ENCODE measurements at places on chromosomes 7 and 10.

DNA sequence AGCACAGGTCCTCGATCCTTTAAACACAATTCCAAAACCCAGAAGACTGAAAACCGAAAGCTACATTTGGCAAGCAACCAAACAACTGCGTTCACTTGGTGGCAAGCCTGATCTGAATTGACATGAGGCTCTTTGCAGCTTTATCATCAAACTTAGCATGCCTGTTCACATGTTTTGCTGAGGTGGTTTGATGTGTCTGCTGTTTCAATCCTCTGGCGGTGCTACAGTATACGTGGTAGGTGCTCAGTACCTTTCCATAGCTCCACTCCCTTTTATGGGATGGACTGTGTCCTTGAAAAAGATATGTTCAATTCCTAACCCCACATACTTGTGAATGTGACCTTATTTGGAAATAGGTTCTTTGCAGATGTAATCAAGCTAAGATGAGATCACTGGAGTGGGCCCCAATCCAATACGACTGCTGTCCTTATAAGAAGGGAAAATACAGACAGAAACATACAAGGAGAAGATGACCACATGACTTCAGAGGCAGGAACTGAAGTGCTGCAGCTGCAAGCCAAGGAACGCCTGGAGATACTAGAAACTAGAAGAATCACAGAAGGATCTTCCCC is 33.4 kb downstream of the CCDC6 start:
- no peak for DNase-seq

DNA sequence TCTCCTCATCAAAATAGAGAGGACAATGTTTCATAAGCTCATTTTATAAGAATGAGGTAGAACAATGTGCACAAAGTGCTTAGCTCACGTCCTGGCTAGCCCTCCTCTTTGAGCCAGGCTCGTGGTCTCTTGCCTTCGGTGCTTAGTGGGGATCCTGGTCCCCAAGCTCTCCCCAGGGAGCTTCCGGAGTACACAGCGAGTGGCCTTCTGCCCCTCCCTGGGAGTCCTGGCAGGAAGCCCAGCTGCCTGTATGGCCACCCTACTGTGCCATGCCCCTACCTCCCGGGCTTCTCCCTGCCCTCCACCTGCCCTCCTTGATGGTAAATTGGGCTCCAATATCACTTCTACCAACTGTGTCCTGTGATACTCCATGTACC is 868 bp downstream of the MYO1G start:
- DNase-seq = peak; percentile 61

DNA sequence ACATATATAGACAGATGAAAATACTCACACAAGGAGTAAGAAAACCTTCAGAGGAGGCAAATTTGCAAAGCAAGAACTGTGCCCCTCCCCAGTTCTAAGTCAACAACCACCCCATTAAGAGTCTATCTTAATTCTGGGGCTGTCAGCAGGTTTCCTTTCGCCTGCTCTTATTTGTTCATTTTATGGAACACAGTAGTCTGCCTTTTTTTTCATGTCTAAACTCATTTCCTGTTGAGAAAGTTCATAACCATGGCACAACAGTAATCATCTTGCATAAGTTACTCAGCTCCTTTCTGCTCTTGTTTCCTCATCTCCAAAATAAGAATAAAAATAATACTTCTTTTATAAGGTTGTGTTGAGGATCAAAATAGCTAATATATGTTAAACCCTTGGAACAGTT is 25.8 kb upstream of the AMPH start:
- no peak for DNase-seq

GRCh38 chr7:81110673-81111072 is 191.8 kb upstream of the SEMA3C start:
- no peak for DNase-seq

DNA sequence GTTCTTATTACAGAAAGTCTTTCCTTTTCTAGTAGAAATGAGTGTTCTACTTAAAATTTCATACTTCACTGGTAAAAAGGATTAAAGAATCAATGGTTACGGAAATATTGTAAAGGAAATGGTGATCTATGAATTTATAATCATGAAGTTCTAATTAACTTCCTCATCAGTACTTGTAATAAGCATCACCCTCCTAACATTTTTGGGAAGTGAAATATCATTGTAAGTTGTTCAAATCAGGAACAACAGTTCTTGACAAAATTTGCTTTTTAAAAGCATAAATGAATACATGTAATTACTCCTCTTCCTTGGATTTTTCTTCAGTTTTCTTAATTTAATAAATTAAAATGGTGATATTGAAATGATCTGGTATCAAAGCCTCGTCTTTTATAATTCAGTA is 5.6 kb upstream of the PCGF5 start:
- no peak for DNase-seq

DNA sequence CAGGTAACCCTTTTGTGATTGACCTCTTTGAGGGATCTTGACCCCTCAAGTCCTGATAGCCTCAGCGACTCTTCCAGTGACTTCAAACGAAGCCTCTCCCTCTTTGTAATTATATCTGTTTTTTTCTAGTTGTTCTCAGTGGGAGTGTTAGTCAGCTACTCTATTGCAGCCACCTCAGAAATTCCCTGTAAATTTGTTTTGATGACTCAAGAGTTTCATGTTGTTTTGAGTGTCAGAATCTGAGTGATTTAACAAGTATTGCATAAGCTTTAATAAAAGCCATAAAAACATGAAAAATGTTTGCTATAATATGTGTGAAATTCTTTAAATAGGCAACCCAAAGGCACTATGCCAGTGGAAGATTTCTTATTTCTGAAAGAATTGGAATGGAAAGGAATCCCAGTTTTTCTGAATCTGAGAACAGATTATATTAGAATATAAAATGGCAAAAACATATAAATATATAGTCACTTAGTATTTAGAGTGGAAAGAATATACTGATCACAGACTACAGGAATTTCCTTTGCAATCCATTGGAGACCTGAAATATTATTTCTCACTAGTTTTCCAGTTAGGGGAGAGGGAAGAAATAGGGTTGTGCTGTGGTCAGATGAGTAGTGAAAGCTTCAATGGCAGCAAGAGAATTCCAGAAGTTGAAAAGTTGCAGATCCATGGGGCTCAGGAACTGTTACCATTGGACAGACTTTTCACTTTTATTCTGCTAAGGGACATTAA is 94.4 kb upstream of the SEMA3C start:
- no peak for DNase-seq

DNA sequence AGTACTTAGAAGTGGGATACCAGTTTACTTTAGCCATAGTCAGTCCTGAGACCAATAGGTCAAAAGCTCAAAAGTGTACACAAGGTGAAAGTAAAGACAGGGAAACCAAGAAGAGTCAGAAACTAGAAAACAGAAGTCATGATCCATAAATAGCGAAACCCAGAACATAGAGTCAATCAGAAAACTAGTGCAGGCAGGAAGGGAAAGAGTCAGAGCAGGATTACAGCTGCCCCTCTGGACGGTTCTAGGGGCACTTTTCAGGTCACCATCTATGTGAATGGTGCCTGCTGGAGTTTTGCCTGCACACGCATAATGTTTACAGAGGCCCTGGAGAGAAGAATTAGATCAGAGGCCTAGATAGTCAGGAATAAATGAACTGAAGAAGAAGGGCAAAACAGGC is 22.4 kb upstream of the DMTF1 start:
- no peak for DNase-seq

GRCh38 chr10:49598986-49599385 is 11.1 kb upstream of the SLC18A3 start:
- no peak for DNase-seq

GRCh38 chr10:22489467-22489866 is 144.2 kb downstream of the SPAG6 start:
- DNase-seq = no peak

GRCh38 chr10:22491931-22492615 is 146.8 kb downstream of the SPAG6 start:
- DNase-seq = no peak

DNA sequence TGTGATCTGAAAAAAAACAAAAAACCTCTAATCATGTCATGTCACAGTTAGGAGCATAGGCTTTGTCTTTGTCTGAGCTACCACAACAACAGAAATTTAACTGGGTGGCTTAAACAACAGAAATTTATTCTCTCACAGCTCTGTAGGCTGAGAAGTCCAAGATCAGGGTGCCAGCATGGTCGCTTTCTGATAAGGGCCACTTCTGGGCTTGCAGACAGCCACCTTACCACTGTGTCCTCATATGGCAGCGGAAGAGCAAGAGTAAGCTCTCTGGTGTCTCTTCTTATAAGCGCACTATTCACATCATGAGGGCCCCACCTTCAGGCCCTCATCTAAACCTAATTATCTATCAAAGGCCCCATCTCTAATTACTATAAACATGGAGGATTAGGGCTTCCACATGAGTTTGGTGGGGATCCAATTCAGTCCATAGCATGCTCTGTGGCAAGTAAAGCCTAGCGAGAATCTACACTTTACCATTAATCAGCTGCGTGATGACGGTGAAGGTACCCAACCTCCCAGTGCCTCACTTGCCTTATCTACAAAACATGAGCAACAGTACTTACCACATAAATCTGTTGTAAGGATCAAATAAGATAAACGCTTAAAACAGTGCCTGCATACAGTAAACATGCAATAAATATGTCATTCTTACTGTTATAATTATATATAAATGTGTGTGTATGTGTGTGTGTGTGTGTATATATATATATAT is 17.3 kb downstream of the ZNF438 start:
- DNase-seq = no peak

DNA sequence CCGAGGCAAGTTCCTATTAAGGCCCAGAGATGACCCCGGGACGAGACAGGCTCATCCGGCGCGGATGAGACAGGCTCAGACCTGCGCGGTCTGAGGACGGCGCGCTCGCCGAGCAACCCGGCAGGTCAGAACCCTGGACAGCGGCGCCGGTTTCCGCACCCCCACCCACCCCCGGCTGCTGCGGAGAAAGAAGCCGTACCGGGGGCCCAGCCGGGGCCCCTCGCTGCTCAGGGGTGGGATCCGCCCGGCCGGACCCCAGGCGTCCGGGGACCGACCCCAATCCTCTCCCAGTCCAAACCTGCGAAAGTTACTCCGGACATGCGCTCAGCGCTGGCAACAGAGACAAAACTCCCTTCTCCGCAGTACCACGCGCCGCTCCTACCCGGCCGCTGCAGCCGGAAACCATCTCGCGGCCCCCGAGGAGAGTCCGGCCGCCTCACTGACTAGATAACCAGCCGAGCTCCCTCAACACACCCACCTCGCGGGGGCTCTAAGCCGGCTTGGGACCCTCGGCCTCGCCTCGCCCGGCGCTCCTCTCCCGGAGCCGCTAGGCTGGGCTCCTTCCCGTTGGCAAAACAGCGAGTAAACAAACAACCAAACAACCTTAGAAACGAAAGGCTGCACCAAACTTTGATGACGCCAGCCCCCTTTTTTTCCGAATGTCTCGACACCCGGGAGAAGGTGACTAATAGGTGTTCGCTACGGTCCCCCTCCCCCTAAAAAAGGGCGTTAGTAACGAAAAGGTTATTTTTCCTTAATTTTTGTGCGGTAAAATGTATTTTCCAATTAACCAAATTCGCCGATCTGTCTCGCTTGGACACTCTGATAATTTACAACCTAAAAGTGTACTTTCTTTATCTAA is 2.3 kb upstream of the DRGX start:
- DNase-seq = peak; percentile 64

DNA sequence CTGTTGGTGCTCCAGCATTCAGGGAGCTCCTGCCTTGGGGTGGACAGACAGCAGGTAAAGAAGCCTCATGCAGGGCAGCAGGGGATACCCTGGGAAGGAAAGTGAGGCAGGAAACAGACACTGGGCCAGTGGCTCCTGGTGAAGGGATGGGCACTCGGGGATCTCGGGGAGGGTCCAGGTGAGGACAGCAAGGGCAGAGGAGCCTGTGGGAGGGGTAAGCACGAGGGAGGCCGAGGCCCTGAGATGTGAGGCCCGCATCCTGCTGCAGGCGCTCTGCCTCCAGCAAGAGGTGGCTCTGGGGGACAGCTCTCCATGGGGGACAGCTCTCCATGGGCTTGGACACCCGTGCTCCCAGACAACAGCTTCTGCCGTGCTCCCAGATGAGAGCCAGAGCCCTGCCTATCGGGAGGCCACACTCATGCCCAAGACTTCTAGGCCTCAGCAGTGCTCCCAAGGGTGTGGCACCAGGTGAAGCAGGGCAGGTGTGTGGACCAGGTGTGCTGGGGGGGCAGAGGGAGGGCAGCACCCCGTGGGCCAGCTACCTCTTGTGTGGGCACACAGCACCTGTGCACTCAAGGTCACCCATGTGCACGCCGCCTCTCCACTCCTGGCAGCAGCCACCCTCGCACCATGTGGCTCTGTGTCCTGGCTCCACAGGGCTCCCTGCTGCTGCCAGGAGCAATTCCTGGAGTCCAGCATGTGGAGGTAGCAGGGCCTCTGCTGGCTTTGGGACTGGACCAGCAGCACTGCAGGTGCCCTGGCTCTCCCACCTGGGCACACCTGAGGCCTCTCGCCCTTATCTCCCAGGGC is 93.6 kb upstream of the INSIG1 start:
- DNase-seq = no peak
